Stimulated activated CD4-positive, alpha-beta T cell treated with anti-CD3 and anti-CD28 coated beads, Interleukin-4, amount 100 ng/mL, for 4 hours (primary cell): ENCODE measurements at places on chromosomes 16 and 17.
A peak's percentile ranks its signal among the peaks of the same experiment; 100 is the strongest.

DNA sequence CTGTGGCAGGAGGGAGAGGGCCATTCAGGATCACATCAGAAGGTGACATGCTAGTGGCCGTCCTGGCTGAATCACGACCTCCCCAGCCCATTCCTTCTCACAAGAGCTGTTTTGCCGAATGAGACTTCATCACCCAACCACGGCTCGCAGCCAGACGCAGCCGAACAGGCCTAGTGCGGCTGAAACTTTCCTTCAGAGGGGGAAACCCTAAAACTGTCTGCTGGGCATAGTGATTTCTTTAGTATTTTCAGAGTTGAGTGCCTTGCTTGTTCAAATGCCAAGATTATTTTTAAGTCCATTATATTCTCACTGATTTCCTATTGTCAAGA is 343.7 kb downstream of the CPPED1 start:
- DNase-seq, result peak; percentile 4

- no peak for DNase-seq
Measured at GRCh38 chr17:5929721-5930120, 140.5 kb upstream of the WSCD1 start.

- DNase-seq, result no peak
Measured at GRCh38 chr16:67647111-67647651, 2.2 kb downstream of the CARMIL2 start.

- no peak for DNase-seq
Measured at GRCh38 chr17:44559634-44560554, 2.6 kb downstream of the FZD2 start.

DNA sequence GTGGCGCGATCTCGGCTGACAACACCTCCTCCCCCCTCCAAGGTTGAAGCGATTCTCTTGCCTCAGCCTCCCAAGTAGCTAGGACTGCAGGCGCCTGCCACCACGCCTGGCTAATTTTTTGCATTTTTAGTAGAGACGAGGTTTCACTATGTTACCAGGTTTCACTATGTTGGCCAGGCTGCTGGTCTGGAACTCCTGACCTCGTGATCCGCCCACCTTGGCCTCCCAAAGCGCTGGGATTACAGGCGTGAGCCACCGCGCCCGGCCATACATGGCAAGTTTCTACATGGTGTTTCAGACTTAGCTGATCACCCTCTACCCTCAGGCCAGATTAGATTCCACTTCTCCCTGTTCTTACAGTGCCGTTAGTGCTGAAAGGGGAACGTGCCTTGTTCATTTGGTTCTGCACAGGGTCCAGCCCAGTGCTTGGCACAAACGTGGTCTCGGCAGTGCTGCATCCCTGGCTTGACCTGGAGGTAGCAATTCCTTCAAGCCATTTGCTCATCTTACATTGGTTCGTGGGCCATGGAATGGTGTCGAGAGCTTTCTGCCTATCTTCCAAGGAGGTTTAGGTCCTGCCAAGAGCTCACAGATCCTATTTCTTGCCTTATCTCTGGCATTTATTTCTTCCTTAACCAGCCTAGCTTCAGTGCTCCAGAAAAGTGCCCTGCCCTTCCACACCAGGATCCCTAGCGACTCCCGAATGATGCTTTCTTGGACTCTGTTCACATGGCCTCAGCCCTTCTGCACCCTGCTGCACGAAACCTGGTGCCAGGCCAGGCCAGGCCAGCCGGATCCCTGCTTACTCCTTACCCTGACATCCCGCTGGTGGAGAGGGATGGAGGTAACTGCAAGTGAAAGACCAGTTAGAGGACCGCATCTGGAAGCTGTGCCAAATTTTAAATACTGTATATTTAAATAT is 14.8 kb upstream of the AURKB start:
- no peak for DNase-seq

- DNase-seq, result no peak
Measured at GRCh38 chr16:70767377-70768202, 33.4 kb downstream of the VAC14 start.

GRCh38 chr16:59566446-59566845 is 832.3 kb upstream of the GOT2 start:
- DNase-seq, result no peak

GRCh38 chr16:720990-721764 is at the start of gene ANTKMT:
Gene ANTKMT (plus strand): TSS chr16:721146. CDS start chr16:721275, 129 bp downstream.
- DNase-seq, result peak; percentile 79

GRCh38 chr16:265711-266110 is 10.0 kb downstream of the RGS11 start:
- no peak for DNase-seq

GRCh38 chr17:32481193-32481592 is 5.6 kb upstream of the CDK5R1 start:
- no peak for DNase-seq

GRCh38 chr16:49726155-49726554 is 129.8 kb downstream of the ZNF423 start:
- no peak for DNase-seq

DNA sequence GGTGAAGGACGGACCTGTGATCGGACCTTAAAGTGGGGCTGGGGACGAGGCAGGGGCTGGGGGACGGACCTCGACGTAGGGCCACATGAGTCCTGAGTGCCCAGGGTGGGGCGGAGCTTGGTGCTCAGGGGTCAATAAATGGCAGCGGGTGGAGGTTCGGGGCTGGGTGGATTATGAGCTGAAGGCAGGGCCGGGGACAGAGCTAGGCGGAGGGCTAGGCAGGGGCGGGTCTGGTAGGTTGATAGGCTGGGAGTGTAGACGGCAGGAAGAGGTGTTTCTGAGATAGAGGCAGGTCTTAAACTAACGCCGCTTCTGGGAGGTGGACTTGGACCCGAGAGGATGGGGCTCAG is 733 bp downstream of the CHRNB1 start:
- peak; percentile 17 for DNase-seq

DNA sequence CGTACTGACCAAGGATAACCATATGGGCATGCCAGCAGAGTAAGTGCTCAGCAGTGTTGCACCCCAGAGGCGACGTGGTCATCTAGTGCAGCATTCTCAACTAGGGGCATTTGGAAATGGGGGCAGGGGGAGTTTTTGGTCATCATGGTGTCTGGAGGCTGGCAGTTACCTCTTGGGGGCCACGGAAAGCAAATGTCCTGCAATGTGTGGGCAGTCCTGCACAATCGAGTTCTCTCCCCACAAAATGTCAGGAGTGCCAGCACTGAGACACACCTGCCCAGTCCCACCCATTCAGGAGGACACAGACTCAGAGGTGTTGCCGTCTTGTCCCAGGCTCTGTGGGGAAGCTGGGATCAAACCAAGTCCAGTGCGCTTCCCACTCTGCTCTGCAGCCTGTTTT is 3.0 kb downstream of the RASL10B start:
- DNase-seq, result no peak

- DNase-seq, result no peak
Measured at GRCh38 chr17:45149669-45150664, 1.7 kb downstream of the HEXIM1 start.

DNA sequence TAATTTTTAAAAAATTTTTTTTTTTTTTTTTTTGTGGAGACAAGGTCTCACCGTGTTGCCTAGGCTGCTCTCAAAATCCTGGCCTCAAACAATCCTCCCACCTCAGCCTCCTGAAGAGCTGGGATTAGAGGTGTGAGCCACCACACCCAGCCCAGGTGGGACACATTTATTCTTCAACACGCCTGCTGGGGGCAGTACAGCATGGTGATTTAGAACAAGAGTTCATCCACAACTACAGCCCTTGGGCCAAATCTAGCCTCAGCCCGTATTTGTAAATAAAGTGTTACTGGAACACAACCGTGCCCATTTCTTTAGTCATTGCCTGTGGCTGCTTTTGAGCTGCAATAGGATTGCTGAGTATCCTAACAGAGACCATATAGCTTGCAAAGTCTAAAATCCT is 92.8 kb downstream of the KATNIP start:
- DNase-seq, result no peak

- no peak for DNase-seq
Measured at GRCh38 chr17:269616-270514, 82.7 kb downstream of the RPH3AL start.

DNA sequence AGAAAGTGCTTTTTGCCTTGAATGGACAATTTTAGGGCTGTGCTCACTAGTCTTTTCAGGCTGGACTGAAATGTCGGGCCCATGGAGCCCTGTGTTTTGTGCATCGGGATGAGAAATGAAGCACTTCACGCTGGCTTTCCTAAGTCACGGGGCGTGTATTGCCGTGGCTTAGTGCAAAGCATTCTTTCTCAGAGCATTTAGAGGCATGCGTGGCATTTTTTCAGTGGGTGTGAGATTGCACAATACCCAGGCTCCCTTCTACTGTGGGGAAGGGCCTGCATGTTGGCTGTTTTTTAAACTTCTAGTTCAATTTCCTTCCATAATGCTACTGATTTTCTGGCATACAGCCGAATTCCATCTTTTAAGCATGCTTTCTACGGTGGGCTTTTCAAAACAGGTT is 12.6 kb upstream of the POLR3E start:
- DNase-seq, result no peak

- DNase-seq, result peak; percentile 5
Measured at GRCh38 chr16:27972500-27972899, 91.0 kb downstream of the GSG1L start.

- no peak for DNase-seq
Measured at GRCh38 chr16:50386774-50387173, 18.0 kb upstream of the BRD7 start.
